Endothelial cell of umbilical vein (primary cell): ENCODE measurements at places on chromosomes 2 and 18. TPM values are rescaled to one million over a fixed set of nuclear protein-coding genes. Genes with fewer than 3 reads are reported as not detected.

The MC5R gene
- not detected in 2 replicates for polyA plus RNA-seq

The LYG2 gene
- not detected in 2 replicates for polyA plus RNA-seq

The PLEKHH2 gene
- 0.35 and 0.41 TPM in 2 replicates for polyA plus RNA-seq

The GCKR gene
- polyA plus RNA-seq = 0.33 and 0.52 TPM in 2 replicates

The UCN gene
- polyA plus RNA-seq = 1.2 and 1.6 TPM in 2 replicates

The KHK gene
- polyA plus RNA-seq = 2.4 and 2.9 TPM in 2 replicates

The COX7A2L gene
- 86.6 and 119 TPM in 2 replicates for polyA plus RNA-seq

The FRZB gene
- 0.03 and 0.04 TPM in 2 replicates for polyA plus RNA-seq

The GAL3ST2 gene
- not detected in 2 replicates for polyA plus RNA-seq

The DYNAP gene
- not detected in 2 replicates for polyA plus RNA-seq

The CHRND gene
- not detected in 2 replicates for polyA plus RNA-seq

The IL1F10 gene
- polyA plus RNA-seq = not detected in 2 replicates

The ALPI gene
- polyA plus RNA-seq = not detected in 2 replicates

The ANO7 gene
- polyA plus RNA-seq = 0.51 and 0.81 TPM in 2 replicates

The CYBRD1 gene
- polyA plus RNA-seq = 23.1 and 24.1 TPM in 2 replicates

The DSC3 gene
- 0.04 and 0.14 TPM in 2 replicates for polyA plus RNA-seq

The RESP18 gene
- not detected in 2 replicates for polyA plus RNA-seq

The DSC2 gene
- under 0.01 TPM in 1 of 2 replicates, not detected in the other for polyA plus RNA-seq

The SERPINB11 gene
- polyA plus RNA-seq = not detected in 2 replicates

The SERPINB13 gene
- polyA plus RNA-seq = not detected in 2 replicates

The CCDC178 gene
- polyA plus RNA-seq = 1.6 TPM in 2 replicates

The PCARE gene
- polyA plus RNA-seq = not detected in 2 replicates

The ST6GAL2 gene
- not detected in 2 replicates for polyA plus RNA-seq

The CABYR gene
- polyA plus RNA-seq = 3.9 and 6.1 TPM in 2 replicates

The GCG gene
- polyA plus RNA-seq = not detected in 2 replicates

The LMAN2L gene
- 20.5 and 21.2 TPM in 2 replicates for polyA plus RNA-seq

The NEU4 gene
- not detected in 2 replicates for polyA plus RNA-seq

The MREG gene
- 0.37 and 0.41 TPM in 2 replicates for polyA plus RNA-seq

The TEKT4 gene
- polyA plus RNA-seq = not detected in 2 replicates

The CNGA3 gene
- not detected in 2 replicates for polyA plus RNA-seq

The KYNU gene
- 0.04 TPM in 1 of 2 replicates, not detected in the other for polyA plus RNA-seq

The TMX3 gene
- polyA plus RNA-seq = 19.7 and 20.0 TPM in 2 replicates

The VWC2L gene
- not detected in 2 replicates for polyA plus RNA-seq

The CPLX4 gene
- polyA plus RNA-seq = not detected in 2 replicates

The RAB6C gene
- polyA plus RNA-seq = not detected in 2 replicates

The RNF138 gene
- polyA plus RNA-seq = 13.8 and 14.7 TPM in 2 replicates

The RGPD4 gene
- polyA plus RNA-seq = not detected in 2 replicates

The GLB1L gene
- 11.9 and 13.6 TPM in 2 replicates for polyA plus RNA-seq

The BMP10 gene
- not detected in 2 replicates for polyA plus RNA-seq

The NDC80 gene
- polyA plus RNA-seq = 3.7 and 6.2 TPM in 2 replicates

The MROH2A gene
- polyA plus RNA-seq = not detected in 2 replicates

The FZD7 gene
- polyA plus RNA-seq = 0.15 and 0.22 TPM in 2 replicates

The AQP12B gene
- polyA plus RNA-seq = not detected in 2 replicates

The CHRNA1 gene
- 18.2 and 30.8 TPM in 2 replicates for polyA plus RNA-seq

The CNDP1 gene
- polyA plus RNA-seq = not detected in 2 replicates

The RIF1 gene
- polyA plus RNA-seq = 3.1 and 5.1 TPM in 2 replicates

The TFCP2L1 gene
- not detected in 2 replicates for polyA plus RNA-seq

The NPAS2 gene
- polyA plus RNA-seq = 29.0 and 34.7 TPM in 2 replicates

The KIF5C gene
- 0.01 TPM in 1 of 2 replicates, not detected in the other for polyA plus RNA-seq

The C2orf92 gene
- polyA plus RNA-seq = 1.8 and 2.7 TPM in 2 replicates

The DNAJC10 gene
- polyA plus RNA-seq = 30.8 and 45.1 TPM in 2 replicates

The MPHOSPH10 gene
- polyA plus RNA-seq = 3.0 and 4.4 TPM in 2 replicates

The CHST9 gene
- not detected in 2 replicates for polyA plus RNA-seq

The GKN2 gene
- not detected in 2 replicates for polyA plus RNA-seq

The RIT2 gene
- polyA plus RNA-seq = not detected in 2 replicates

The IGFBP5 gene
- polyA plus RNA-seq = 0.03 and 0.06 TPM in 2 replicates

The CYRIA gene
- 7.4 and 9.3 TPM in 2 replicates for polyA plus RNA-seq

The SLC9A4 gene
- polyA plus RNA-seq = not detected in 2 replicates

The HES6 gene
- polyA plus RNA-seq = 2.2 and 4.3 TPM in 2 replicates
